ENCODE measurements at places on chromosomes 12 and 14. TPM values are rescaled to one million over a fixed set of nuclear protein-coding genes. Genes with fewer than 3 reads are reported as not detected.

DNA sequence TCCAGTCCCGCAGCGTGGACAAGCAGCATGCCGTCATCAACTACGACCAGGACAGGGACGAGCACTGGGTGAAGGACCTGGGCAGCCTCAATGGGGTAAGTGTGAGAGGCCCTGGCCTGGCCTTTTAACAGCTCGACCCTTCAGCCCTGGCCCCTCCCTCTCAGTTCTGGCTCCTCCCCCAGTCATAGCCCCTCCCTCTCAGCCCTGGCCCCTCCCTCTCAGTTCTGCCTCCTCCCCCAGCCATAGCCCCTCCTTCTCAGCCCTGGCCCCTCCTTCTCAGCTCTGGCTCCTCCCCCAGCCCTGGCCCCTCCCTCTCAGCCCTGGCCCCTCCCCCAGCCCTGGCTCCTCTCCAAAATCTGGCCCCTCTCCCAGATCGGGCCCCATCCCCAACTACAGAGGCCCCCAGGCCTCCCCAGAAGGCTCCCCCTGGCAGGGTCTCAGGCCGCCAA is 11.2 kb downstream of the CEP170B start:
- DNase-seq, result peak; percentile 76
- no peaks in the 10 kb centered on the region for H3K4me1 ChIP-seq
- H3K27ac ChIP-seq, result no peak overlapping the region
- no peaks in the 10 kb centered on the region for H3K36me3 ChIP-seq

DNA sequence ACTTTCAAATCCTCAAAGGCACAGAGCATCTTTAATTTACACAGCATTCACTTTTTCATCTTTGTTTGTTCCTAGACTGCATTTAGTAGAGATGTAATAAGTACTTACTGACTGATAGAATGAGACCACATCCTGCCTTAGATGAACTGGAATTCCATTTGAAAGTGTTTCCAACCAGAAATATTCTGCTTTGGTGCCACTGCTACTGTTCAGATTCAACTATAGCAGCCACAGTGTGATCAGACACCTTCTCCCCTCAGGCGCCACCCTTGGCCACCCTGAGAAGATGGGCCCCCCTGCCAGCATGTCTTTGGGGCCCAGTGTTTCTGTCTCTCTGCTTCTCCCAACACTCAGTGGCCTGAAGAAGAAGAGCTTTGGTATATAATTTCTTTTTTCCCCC is 449.1 kb downstream of the RAD51B start:
- H3K27ac ChIP-seq, result no peak overlapping the region
- H3K27me3 ChIP-seq, result no peaks in the 10 kb centered on the region
- no peak for DNase-seq
- H3K4me1 ChIP-seq, result peaks cover 12% of the 10 kb centered on the region
- no peaks in the 10 kb centered on the region for H3K36me3 ChIP-seq
- H3K4me3 ChIP-seq, result no peak overlapping the region

- no peaks in the 10 kb centered on the region for H3K27me3 ChIP-seq
- DNase-seq, result no peak
- no peaks in the 10 kb centered on the region for H3K36me3 ChIP-seq
- no peak overlapping the region for H3K4me3 ChIP-seq
- no peak overlapping the region for H3K27ac ChIP-seq
Observed at GRCh38 chr12:56803750-56804149, 40.6 kb downstream of the HSD17B6 start.

DNA sequence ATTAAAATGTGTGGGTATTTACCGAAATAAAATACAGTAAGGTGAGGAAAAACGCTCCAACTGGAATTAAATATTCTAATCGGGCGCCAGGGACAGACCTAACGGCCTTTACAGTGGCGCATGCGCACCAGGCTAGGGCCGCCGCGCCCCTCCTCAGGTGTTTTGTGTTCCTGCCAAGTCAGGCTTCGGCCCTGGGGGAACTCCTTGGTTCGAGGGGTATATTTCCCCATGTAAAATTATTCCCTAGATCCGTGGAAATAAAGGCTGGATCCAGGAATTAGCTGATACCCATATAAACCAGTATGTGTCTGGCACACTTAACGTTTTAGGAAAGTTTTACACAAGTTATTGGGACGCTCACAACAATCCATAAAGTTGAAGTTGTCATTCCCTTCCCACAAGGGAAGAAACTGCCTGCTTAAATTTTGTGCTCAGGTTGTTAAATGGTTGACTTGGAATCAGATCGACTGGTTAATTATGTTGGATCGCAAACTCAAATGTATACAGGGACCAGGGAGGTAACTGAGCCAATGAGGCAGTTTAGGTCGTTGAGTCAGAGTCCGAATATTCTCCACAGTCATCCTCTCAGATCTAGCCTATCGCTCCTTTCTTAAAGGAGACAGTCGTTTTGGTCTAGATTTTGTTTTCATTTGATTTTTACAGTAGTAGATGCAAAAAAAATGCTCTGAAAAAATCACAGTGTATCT is 621 bp upstream of the ANAPC7 start:
- H3K36me3 ChIP-seq, result peaks cover 13% of the 10 kb centered on the region
- H3K27ac ChIP-seq, result peak overlapping the region; percentile 92
- DNase-seq, result peak; percentile 90
- H3K27me3 ChIP-seq, result no peaks in the 10 kb centered on the region
- peak overlapping the region; percentile 70 for H3K4me3 ChIP-seq

DNA sequence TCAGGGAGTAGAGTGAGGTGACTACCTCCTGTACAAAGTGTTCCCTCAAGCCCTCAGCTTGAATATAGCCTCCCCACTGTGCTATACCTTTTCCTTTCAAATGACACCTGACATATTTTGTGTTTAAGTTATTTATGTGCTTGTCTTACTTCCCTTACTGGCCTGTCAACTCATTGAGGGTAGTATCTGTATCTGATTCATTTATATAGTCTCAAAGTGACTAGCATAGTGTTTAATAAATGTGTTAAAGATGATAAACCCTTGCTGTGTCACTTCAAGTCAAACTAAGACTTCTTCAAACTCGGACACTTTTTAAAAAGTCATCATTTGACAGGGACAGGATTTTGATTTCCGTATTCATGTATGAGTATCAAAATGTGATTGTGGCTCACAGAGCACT is 52.1 kb downstream of the APAF1 start:
- H3K4me3 ChIP-seq, result no peak overlapping the region
- DNase-seq, result no peak
- H3K27ac ChIP-seq, result peak overlapping the region; percentile 52
- H3K4me1 ChIP-seq, result peaks cover 16% of the 10 kb centered on the region
- H3K36me3 ChIP-seq, result no peaks in the 10 kb centered on the region

TSPAN19 gene
- 0.45 TPM for polyA plus RNA-seq

CLEC2A gene
- not detected for polyA plus RNA-seq

NTS gene
- polyA plus RNA-seq, result 27.9 TPM

RNU4-1 gene
- polyA plus RNA-seq, result 6.4 TPM

Measured in GM23338 (cell line).